ENCODE measurements at places on chromosomes 6 and 20.

DNA sequence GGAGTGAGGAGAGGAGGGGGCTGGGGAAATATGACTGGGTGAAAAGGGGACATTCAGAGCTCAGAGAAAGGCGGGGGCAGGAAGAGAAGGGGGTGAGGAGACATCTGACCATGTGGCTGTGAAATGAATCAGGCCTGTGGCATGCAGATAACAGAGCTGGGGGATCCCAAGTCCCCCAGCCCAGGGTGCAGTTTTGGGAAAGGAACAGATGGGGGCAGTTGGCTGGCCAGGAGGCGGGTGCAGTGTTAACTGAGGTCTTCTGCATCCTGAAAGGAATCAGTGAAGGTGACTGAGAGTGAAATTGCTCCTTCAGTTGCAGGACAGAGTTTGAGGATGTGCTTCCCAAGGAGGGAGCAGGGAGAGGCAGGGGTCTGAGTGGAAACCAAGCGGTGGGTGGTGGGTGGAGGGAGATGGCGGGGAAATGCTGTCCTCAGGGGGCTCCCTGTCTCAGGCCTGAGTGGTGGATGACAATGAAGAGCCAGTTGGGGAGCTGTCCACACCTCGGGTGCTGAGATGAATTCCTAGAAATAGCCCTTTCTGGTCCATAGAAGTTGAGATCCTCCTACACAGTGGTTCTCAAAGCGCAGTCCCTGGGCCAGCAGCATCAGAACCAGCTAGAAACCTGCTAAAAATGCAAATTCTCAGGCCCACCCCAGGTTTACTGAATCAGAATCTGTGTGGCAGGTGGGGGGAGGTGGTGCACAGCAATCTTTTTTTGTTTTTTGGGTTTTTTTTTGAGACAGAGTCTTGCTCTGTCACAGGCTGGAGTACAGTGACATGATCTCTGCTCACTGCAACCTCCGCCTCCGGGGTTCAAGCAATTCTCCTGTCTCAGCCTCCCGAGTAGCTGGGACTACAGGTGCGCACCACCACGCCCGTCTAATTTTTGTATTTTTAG, 26.0 kb upstream of the CCDC167 start:
- DNase-seq, result no peak

GRCh38 chr20:44407402-44408184, 52.1 kb downstream of the HNF4A start:
- DNase-seq, result no peak

DNA sequence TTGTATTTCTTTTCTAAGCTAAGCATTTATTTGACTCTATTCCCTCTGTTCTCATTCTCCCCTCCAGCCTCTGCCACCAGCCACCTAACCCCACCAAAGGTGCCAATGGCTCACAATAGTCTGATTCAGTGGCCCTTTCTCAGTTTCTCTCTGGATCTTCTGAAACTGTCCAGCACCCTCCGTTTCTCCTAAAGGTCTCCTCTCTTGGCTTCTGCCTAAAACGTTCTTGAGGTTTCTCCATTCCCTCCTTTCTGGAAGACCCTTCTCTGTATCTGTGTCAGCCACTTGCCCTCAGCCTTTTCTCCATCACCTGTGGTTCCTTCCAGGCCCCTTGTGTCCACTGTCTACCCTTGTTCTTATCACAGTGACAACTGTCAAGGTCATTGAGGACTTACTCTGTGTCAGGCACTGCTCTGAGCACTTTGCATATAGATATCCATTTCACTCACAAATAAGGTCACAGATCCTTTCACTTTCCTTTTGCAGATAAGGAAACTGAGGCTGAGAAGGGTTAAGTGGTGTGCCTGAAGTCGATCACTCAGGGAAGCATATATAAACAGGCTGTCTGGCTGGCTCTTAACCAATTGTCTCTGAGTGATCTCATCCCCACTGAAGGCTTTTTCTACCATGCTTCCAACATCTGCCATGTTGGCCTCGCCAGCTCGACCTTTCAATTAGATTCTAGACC, 48.1 kb downstream of the FOXA2 start:
- DNase-seq, result no peak

DNA sequence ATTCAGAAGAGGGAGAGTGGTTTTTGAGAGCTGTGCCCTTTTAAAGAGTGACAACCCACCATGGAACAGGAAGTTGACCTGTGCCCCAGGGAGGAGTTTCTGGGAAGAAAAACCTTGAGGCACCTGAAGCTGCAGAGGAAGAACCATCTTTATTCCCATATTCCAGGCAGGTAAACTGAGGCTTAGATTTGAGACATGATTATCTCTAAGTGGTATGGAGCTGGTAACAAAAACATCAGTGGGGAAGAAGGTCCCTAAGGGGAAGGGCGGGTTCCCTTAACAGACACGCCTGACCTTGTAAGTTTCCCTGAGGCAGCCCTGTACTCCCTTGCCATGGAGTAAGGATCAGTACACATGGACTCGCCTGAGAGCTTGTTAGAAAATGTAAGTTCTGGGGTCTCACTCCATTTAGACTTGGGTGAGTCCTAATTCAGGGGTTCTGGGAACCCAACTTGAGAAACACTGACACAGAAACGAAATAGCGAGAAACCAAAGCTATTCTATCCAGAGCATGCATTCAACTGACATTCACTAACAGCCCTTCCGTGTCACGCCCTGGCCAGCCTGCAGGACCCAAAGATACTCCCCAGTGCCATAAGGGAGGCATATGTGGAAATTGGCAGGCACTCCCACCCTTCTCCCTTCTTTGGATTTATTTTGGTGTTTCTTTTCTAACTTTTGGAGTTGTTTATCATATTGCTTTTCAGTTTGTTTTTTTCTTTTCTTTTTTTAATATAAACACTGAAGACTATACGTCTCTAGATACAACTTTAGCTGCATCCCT, 90.9 kb downstream of the DLGAP4 start:
- DNase-seq, result no peak

GRCh38 chr6:45743028-45743615, 272.5 kb downstream of the CLIC5 start:
- no peak for DNase-seq

DNA sequence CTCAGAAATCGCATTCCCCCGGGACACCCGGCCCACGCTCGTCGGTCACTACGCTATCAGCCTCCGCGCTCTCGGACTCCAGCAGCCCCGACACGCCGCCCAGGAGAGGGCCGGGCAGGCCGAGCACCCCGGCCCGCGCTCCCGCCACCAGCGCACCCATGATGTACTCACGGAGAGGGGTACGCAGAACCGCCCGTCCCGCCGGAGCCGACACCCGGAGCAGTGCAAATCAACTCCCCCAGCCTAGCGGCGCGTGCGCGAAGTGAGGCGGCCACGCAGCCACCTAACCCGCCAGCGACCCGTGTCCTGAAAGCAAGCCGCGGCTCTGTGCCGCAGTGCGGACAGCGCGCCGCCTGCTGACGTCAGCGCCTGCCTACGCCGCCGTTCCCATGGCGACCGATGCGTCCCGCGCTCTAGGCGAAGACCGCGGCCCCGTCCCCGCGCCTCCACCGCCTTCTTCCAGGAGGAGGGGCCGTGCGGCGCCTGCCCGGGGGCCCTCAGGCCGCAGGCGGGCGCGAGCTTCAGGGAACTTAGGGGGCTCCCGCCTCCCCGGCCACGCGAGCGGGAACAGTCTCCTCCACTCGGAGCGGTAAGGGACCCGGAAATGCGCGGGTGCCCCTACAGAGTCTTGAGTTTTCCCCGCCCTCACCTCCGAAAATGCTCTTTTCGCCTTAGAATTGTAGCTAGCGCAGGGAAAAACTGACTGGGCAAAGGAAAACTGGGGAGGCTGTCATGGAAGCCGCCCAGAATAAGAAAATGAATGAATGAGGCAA, at the start of gene AHI1:
AHI1 (minus strand) TSS at position 329 of the 773 bp plus-strand sequence. CDS start 5,503 bp downstream, outside the sequence.
- peak; percentile 87 for DNase-seq

DNA sequence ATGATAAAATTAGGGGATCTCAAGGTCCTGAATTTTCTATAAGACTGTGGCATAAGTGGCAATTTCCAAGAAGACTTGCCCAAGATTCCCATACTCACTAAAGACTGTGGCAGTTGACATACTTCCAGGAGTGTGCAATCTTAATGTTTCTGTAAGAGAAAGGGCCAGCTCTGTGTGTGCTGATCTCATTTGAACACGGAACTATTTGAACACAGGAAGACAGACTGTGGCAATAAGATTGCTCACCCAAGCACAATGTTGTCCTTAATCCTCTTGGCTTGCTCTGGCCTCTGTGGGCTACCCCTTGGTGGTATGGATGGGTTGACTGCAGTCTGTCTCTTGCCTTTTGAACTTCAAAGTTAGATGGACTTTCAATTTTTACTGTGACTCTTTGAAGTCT, 151.4 kb downstream of the PHF3 start:
- DNase-seq, result no peak

DNA sequence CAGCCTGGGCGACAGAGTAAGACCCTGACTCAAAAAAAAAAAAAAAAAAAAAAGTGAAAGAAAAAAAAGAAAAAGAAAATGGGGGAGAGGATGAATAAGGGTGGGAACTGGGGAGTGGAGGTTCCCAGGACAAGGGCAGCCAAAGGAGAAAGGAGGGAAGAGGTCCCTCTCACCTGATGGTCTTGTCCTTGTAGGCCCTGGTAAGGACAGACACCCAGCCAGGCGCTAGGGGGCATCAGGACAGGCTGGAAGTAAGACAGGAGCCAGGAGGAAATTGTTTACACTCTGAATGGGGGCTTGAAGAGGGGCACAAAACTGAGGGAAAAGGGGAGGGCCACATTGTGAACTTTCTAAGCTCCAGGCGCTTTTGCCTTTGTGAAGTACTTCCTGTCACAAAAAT, 2.3 kb upstream of the ALDH5A1 start:
- DNase-seq, result no peak
